Brain (organoid and tissue), 16 donors: ENCODE measurements at places on chromosomes 7 and 10.

- no peak for DNase-seq
Observed at GRCh38 chr7:106927536-106927935, 62.5 kb downstream of the PIK3CG start.

GRCh38 chr7:19709249-19709578 lies 377 bp upstream of the POLR1F start:
- no peak for DNase-seq

GRCh38 chr10:124447751-124448466 lies 1.9 kb downstream of the NKX1-2 start:
- DNase-seq: peak; percentile 60

GRCh38 chr7:12728192-12728538 lies 40.7 kb downstream of the ARL4A start:
- no peak for DNase-seq

- peak; percentile 47 for DNase-seq
Observed at GRCh38 chr10:13346283-13347042, 1.6 kb downstream of the SEPHS1 start.

DNA sequence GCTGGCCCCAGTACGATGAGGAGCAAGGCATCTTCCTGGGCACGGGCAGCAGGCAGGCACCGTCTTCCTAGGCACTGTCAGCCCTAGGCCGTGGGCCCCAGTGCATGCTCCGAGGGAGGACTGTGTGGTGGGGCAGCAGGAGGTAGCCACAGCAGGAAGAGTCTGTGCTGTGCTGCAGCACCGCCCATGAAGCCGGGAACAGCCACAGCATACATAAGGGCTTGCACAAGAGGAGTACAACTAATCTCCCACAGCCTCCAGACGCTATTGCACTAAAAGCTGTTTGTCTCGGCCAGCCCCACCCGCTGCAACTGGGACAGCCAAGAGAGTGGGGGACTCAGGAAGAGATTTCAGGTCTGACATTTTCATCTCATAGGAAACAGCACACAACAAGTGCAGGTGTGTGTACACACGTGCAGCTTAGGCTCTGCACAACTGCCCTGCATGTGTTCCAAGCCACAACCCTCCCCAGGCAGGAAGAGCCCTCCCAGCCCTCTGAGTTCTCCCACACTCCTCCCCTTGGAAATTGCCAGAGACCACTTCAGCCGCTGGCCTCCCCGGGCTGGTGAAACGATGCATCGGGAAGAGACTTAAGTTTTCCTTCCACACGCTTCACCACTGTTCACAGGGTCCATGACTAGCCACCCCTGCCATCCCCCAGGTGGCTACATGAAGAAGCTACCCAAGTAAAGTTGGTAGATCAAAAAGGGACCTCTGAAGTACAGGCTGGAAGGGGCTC lies 88.1 kb upstream of the DDC start:
- DNase-seq: no peak

- DNase-seq: no peak
Observed at GRCh38 chr10:79476645-79477044, 31.2 kb upstream of the ZCCHC24 start.
